ENCODE measurements at places on chromosomes 1 and 21.

DNA sequence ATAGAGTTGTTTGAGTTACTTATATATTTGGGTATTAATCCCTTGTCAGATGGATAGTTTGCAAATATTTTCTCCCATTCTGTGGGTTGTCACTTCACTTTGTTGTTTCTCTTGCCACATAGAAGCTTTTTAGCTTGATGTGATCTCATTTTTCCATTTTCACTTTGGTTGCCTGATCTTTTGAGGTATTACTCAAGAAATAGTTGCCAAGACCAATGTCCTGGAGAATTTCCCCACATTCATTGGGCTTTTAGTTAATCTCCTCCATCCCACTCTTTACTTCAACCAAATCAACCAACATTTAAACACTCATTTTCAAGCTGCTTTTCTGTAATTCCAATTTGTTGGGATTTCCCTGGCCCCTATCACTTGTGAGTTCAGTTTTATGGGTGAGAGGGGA, 69.0 kb downstream of the LEPR start:
- no peak for DNase-seq

- DNase-seq, result no peak
Observed at GRCh38 chr21:44020551-44020950, 8.4 kb downstream of the TRAPPC10 start.

DNA sequence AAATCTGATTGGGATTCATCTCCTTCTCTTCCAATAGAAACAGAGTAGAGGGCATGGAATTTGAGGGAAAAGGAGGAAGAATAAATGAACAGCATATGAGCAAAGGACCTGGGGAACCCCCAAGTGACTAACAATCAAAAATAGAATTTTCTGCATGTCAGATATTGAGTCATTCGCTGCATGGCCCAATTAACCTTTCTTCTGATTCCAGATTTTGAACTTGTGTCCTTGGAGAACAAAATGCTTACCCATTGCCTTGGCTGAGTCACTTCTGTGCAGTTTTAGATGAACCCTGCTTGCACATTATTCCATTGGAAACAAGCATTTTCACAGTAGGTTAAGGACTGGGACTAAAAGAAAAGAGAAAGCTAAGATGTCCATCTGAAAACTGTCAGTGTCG, 390.5 kb downstream of the ST6GALNAC3 start:
- no peak for DNase-seq

GRCh38 chr1:239811211-239811885, 280.3 kb upstream of the FMN2 start:
- no peak for DNase-seq

DNA sequence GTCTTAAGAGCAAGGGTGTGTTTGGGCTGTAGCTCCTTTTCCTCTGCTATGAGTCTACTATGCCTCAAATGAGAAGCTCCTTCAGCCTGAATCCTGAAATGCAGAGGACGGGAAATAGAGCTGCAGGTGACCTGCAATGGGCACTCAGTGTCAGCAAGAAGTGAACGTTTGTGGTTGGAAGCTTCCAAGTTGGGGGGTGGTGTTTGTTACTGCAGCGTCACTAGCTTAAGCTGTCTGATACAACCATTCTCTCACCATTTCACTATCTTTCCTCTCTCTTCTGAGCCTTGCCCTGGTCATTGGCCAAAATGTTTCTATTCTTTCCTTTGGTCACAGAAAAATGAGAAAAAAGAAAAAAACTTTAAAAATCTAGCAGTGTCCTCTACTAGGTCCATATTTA, 19.4 kb downstream of the TRIM67 start:
- DNase-seq, result no peak

DNA sequence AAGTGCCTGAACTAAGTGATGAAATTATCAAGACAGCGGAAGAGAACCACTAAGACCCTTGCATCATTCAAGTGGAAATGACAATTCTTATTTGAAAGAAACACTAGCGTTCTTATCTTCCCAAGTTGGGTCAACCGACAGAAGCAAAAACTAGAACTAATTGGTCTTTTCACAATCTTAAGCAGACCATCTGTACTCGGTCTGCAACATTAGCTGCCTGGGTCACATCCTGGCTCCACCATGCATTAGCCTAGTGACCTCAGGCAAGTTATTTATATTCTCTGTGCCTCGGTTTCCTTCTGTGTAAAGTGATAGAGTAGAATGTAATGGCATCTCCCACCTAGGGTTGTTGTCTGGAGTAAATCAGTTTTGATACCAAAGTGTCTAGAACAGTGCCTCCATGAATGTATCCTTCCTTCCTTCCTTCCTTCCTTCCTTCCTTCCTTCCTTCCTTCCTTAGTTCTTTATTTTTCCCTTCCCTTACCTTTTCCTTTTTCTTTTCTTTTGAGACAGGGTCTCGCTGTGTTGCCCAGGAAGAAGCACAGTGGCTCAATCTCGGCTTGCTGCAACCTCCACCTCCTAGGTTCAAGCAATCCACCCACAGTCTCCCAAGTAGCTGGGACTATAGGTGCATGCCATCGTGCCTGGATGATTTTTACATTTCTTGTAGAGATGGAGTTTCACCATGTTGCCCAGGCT, 6.0 kb downstream of the COLGALT2 start:
- DNase-seq, result no peak

DNA sequence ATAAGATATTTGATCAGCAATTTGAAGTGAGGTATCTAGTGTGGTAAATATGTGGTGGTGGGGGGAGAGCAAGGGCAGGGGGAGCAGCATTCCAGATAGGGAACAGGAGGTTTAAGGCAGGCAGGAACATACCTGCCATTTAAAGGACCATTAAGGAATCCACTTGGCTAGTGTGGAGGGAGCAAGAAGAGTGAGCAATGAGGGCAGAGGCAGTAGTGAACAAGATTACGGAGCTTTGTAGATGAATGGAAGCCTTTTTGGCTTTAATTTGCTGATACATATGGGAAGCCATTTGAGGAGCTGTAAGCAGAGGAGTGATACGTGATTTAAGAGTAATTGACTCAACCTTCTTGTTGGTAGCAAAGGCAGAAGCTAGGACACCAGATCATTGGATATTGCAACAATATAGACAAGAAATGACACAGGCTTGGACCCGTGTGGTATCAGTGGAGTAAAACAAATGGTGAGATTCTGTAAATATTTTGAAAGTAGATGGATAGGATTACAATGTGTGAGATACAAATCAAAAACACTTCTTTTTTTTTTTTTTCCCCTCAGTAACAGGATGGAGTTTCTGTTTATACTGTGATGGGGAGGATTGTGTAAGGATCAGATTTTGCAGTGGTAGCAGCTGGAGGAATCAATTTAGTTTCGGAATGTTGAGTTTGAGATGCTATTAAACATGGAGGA, 73.8 kb upstream of the B3GALT2 start:
- DNase-seq, result no peak

GRCh38 chr1:230356190-230356589, 69.9 kb downstream of the PGBD5 start:
- no peak for DNase-seq

GRCh38 chr1:117892512-117892911, 36.9 kb downstream of the GDAP2 start:
- no peak for DNase-seq

GRCh38 chr1:231481289-231481688, 47.2 kb upstream of the TSNAX start:
- no peak for DNase-seq

DNA sequence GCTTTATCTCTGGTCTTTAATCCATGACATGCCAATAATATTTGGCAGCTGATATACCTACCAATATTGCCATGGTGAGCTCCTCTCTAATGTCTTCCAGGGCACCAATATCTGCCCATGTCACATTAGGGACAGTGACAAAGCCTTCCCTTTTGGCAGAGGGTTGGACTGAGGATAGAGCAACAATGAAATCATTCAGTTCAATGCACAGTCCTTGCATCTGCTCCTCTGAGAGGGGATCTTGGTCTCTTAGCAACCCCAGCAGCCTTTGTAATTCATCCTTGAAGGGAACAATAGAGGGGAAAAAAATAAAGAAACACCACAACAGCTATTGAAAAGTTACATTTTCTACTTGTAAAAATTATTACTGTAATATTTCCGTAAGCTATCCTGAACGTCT, 42.3 kb downstream of the NVL start:
- DNase-seq, result no peak

DNA sequence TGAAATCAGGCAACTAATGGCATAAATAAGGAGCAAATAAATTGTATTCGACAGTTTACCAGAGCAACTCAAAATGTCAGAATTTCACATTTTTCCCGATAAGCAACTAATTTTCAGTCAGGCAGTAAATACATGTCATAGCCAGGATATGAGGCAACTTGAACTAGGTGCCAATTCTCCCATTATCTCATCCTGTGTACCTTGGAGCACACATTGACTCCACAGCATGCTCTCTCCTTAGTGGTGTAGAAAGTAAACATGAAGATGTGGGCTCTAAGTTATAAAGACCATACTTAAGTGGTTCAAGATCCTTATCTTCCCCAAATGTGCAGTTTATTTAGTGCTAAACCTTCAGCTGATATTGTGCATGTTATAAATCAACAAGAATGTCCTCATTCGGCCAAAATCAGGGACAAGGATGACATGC, 197.8 kb downstream of the VAV3 start:
- no peak for DNase-seq

DNA sequence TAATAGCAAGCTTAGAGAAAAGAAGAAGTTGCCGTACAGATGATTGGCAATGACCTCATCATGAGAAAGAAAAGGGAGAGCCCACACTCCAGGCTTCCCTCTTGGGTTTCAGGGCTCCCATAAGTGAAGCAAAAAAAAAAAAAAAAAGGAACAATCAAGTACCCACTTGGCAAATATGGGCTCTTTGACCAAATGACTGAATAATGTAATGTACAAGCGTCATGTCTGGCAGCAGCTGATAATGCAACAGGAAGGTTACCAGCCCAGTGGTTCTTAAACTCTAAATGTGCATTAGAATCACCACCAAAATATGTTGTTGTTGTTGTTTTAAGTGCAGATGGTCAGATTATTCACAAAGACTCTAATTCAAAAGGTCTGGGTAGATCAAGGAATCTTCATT, 13.5 kb downstream of the TNFSF4 start:
- no peak for DNase-seq

GRCh38 chr1:118223426-118223825, 38.4 kb upstream of the SPAG17 start:
- no peak for DNase-seq

GRCh38 chr1:203627851-203628200, 1.2 kb downstream of the ATP2B4 start:
- DNase-seq, result no peak

GRCh38 chr1:85427849-85428248, 37.1 kb downstream of the DDAH1 start:
- no peak for DNase-seq

- no peak for DNase-seq
Observed at GRCh38 chr1:168480997-168481396, 62.8 kb downstream of the XCL2 start.
